Bone marrow (tissue), 2 donors: ENCODE measurements at places on chromosomes 2 and 18.

DNA sequence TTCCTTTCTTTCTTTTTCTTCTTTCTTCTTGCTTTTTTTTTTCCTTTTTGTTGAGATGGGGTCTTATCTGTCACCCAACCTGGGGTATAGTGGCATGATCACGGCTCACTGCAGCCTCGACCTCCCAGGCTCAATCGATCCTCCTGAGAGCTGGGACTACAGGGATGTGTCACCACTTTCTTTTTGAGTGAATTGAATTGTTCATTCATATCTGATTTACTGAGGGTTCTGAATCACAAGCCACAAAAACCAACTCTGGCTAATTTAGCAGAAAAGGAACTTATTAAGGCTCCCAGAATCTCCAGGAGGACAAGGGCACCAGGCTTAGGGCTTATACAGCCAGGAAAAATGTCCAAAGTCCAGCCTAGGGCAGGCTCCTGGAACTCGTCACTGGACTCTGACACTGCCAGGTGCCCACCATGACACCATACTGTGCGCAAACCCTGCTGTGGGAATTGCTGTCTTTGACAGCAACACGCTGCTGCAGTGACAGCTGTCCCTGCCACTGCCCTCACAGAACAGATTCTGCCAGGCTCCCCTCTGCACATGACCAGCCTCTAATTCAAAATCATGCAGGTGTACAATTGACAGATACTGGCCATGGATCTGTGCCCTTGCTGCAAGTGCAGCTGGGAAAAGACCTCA, 42.9 kb upstream of the EML6 start:
- DNase-seq: no peak

DNA sequence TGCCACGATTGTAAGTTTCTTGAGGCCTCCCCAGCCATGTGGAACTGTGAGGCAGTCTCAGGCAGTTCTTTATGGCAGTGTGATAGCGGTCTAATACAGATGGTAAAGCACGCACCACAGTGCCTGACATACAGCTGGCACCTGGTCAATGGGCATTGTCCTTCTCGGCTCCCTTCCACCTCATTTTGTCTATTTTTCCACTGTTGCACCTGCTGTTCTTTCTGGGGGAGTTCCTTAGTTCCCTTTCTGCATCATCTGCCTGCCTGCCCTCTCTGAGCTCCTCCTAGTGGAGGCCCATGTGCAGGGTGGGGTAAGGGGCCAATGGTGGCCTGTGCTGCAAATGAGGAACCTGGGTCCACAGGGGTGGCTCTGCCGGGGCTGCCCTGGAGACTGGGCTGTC, 157.6 kb downstream of the LPIN1 start:
- no peak for DNase-seq

DNA sequence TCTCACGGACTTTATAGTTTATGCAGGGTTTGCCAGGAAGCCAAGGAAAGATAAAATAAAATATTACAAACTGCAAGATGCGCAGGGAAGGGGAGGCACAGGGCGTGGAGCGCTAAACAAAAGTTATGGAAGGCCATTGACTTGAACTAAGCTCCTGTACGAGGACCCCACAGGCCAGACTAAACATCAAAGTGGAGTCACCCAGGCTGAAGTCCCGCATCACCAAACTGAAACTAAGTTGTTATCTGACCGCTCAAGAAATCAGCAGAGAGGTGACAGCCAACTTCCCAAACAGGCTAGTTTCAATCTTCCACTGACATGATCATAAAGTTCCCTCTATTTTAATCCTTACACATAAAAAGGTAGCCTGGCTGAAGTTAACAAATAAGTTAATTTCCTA, 90.5 kb upstream of the YWHAQ start:
- DNase-seq: no peak

GRCh38 chr18:31040686-31041270, 1.8 kb downstream of the DSC3 start:
- DNase-seq: no peak

GRCh38 chr18:6396276-6396675, 18.4 kb downstream of the L3MBTL4 start:
- DNase-seq: no peak

DNA sequence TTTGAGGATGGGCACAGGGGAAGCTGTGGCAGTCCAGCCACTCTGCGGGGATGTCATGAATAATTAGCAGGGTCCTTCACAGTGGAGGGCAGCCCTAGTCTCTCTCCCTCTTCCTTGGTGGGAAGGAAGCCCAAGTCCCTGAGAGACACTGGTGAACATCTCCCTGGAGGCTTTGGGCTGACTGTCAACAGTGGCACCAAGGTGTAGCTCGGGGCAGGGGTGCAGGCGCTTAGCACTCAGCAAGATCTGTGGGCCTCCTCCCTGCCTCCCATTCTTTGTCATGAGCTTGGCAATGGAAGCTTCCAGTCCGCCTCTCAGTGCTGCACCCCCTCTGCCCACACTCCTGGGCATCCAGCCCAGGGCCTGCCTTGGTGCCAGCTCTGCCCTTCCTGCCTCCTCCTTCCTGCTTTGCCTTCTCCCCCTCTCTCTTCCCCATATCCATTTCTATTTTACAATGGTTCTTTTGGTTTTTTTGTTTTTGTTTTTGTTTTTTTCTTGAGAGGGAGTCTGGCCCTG, 59.4 kb downstream of the STEAP3 start:
- no peak for DNase-seq

GRCh38 chr2:84459944-84460429, 907 bp upstream of the SUCLG1 start:
- no peak for DNase-seq

GRCh38 chr18:47618758-47619157, 311.7 kb downstream of the SMAD2 start:
- no peak for DNase-seq

DNA sequence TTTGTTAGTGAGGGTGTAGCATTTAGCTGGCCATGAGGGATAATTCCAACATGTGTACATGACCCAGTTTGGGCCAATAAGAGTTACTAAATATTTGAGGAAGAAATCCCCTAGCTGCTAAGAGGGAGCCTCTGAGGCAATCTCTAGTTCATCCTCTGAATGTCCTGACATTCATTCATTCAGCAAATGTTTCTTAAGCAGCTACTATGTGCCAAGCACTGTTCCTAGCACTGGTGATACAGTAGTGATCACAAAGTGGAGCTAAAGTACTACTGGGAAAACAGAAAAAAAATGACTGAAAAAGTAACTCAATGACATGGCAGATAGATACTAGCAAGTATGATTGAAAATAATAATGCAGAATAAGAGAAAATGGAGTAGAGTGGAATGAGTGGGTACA, 79.8 kb upstream of the PID1 start:
- no peak for DNase-seq

DNA sequence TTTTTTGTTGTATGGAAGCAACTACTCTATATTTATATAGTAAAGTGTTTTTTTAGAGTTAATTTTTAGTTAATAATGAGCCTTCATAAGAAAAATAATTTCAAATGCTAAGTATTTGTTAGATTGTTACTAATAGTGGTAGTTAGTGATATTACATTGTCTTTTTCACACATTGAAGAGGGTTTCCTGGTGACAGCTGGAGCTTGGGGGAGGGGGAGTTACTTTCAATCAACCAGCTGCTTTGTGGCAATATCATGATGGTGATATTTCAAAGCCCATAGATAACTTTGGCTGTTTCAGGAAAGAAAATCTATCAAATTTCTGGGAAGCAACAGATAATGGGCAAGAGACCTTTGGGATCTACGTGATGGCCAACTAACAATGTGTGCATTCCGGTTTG, 4.1 kb downstream of the RHBDD1 start:
- no peak for DNase-seq

- no peak for DNase-seq
Measured at GRCh38 chr2:176339208-176339607, 70.0 kb downstream of the MTX2 start.

DNA sequence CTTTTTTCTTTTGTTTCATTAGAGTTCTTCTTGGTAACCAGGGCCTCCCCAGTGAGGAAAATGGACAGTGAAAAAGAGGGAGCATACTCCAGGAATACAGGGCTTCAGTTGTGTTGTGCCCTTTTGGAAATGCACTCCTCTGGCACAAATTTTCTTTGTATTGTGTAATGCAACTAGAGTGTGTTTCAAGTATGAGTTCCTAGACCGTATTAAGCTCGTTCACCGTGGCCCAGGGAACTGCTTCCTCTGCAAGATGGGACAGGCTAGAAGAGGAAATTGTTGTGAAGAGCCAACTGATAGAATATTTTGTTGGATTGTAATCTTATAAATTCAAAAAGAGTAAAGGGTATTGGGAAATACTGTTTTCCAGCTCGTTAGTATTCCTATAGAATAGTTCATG, 137.2 kb upstream of the TTC39C start:
- DNase-seq: no peak

DNA sequence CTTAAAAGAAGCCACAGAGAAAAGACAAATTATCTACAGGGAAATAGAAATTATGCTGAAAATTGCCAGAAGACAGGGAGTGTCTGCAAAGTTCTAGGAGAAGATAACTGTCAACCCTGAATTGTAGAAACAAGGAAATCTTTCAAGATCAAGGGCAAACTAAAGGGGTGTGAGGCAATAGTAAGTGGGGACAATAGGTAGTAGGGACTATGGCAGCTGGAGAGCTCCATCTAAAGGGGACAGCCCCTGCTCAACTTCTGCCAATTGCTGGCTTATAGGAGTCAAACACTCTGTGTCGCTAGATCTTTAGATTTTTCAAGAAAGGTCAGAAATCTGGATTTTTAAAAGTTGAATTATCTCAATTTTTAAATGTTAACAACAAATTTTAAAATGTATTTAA, 10.1 kb upstream of the ST3GAL5 start:
- no peak for DNase-seq

- no peak for DNase-seq
Measured at GRCh38 chr2:190618030-190618429, 30.9 kb upstream of the NAB1 start.

GRCh38 chr18:6561420-6561861, 146.7 kb upstream of the L3MBTL4 start:
- no peak for DNase-seq

DNA sequence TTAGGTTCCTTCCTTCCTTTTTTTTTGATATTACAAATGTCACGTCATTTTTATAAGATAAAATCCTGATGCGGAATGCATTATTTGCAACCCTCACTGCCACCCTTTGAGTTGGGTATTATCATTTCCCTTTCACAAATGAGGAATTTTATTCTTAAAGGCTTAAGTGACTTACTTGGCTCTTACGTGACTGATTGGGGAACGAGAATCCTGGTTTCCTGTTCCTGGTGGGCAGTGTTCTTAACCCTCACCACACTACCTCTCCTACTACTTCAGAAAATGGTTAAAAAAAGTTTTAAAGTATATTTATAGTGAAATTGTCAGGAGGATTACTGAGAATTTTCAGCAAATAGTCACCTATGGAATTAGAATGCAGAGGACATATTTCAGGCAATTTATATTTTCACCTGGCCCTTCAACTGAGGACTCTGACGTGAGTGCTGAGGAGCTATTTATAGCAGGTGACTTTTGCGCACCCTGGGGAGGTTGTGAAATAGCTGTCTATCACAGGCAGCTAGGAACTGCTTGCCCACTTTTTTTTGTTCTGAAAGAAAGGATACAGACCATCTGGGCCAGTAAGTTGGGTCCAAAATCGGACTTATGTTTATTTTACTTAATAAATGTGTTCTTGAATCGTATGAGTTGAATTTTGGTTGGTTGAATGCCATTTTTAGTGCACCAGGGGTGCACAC, 18.7 kb upstream of the RASGRP3 start:
- no peak for DNase-seq

DNA sequence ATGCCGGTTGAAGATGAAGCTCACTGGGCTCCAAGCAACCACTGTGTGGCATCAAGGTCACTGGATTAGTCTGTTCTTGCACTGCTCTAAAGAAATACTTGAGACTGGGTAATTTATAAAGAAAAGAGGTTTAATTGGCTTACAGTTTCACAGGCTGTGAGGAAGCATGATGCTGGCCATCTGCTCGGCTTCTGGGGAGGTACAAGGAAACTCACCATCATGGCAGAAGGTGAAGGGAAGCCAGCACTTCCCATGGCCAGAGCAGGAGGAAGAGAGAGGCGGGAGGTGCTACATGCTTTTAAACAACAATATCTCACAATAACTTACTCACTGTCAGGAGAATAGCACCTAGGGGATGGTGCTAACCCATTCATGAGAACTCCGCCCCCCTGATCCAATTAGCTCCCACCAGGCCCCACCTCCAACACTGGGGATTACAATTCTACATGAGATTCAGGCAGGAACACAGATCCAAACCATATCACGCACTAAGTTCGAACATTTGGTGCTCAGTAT, 109.7 kb upstream of the MGAT5 start:
- DNase-seq: no peak

GRCh38 chr18:59272891-59273758, at the start of gene RAX:
RAX (minus strand) TSS chr18:59273454; CDS start chr18:59273206, 248 bp downstream.
- DNase-seq: no peak

GRCh38 chr18:29259838-29260237, 1082.9 kb upstream of the CDH2 start:
- DNase-seq: no peak

GRCh38 chr2:241903121-241904010, 33.8 kb downstream of the RTP5 start:
- DNase-seq: no peak

DNA sequence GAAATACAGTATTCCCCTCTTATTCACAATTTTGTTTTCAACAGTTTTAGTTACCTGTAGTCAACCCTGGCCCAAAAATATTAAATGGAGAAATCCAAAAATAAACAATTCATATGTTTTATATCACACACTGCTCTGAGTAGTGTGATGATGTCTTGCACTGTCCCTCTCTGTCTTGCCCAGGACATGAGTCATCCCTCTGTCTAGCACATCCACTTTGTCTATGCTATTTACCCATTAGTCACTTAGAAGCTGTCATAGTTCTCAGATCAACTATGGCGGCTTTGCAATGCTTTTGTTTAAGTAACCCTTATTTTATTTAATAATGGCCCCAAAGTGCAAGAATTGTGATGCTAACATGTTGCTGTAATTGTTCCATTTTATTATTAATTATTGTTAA, 380.6 kb upstream of the REG3G start:
- DNase-seq: no peak

- no peak for DNase-seq
Measured at GRCh38 chr18:51610481-51610880, 413.0 kb upstream of the MEX3C start.

GRCh38 chr18:49162226-49162864, 211.6 kb upstream of the SMAD7 start:
- no peak for DNase-seq

DNA sequence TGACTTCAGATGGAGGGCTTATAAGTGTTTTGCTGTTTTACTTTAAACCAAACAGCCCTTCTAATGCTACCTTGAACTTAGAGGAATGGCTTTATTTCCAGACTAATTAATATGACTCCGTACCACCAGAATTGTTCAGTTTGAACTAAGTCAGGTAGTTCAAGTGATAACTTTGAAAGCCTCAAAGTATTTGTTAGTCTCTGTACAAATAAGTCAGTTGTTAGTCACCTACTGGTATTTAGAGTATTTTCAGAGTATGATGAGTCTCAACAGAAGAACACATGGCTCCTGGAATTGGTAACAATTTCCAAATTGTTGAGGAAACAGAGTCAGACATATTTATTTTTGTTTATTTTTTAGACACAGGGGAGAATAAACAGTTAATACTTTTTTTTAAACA, 381.8 kb upstream of the NRXN1 start:
- DNase-seq: no peak
